ENCODE measurements at places on chromosomes 3 and 15.

DNA sequence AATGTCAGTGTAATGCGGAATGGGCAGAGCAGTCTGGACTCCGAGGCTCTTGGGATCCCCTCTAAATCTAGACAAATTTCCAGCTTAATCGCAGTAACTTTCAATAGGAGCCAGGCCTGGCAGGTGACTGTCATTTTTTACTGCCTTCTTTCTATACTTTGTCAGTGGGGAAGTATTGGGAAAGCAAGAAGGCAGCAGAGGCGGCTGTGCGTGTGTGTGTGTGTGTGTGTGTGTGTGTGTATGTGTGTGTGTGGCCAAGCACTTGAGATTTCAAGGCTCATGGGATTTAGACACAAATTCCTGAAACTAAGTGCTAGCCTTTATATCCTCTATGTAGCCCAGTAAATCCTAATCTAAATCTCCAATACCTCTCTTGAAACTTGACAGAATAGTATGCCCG lies 49.3 kb upstream of the ANKRD34C start:
- no peak for DNase-seq

GRCh38 chr3:185998136-185998535 lies 60.3 kb upstream of the TRA2B start:
- no peak for DNase-seq

DNA sequence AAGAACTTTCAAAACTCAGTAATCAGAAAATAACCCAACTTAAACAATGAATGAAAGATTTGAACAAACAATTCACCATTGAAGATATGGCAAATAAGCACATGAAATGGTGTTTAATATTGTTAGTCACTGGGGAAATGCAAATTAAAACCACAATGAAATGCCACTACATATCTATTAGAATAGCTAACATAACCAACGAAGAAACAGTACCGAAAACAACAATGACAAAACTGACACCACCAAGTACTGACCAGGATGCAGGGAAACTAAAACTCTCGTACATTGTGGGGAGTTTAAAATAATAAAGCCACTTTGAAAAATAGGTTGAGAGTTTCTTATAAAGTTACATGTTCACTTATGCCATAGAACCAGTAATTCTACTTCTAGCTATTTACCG lies 69.1 kb downstream of the KBTBD8 start:
- no peak for DNase-seq

DNA sequence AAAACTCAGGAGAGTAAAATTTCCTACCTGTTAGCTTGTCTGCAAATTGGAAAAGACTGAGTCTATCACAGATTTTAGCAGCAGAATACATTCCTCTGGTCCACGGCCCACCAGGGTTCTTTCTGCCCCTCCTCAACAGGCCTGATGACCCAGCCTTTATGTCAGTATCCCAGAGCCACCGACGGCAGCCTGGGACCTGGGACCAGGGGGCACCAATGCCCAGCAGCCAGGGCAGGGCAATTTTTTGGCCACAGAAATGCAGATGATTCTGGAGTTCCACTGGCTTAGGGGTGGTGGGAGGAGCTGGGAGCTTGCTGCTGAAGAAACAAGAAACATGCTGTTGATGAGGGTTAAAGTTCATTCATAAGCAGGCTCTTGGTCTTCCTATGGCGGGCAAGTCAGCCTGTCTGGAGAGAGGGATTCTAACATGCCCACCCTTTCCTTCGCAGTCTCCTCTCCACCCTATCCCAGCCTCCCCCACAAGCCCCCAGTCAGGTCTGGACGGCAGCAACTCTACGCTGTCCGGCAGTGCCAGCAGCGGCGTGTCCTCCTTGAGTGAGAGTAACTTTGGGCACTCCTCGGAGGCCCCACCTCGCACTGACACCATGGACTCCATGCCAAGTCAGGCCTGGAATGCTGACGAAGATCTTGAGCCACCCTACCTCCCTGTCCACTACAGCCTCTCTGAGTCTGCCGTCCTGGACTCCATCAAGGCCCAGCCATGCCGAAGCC lies 4.3 kb upstream of the MANF start:
- no peak for DNase-seq

DNA sequence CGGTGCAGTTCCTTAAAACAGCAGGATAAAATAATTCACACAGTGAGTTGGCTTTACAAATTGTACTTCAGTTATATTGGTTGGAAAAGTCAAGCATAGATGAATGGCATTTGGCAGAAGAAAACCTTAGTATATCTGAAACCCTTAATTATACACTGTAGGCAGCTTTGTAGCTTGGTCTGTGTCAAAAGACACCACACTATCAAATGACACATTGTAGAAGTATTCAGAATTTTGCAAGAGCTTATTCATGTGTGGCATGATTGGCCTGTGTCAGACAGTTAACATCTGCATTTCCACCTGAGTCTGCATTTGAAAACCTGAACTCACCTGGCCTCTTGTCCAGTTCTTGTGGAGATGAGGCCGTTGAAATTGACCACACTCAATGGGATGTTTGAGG lies 13.8 kb downstream of the TMEM266 start:
- no peak for DNase-seq

DNA sequence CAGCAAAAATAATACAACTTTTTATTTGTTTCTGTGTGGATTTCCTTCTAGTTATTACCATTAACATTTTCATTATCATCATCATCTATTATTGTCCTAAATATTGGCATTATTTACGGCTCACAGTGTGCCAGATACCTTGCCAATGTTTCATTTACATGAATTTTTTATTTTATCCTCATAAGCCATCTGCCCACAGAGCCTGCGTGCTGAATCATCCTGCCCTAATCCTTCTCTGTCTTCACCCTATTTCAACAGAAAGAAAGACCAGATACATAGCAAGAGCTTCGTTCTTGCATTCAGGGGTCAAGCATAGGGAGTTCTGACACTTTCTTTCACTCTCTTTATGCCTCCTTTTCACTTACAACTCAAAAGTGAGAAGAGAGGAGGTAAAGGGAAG lies 82.0 kb downstream of the KCNMB2 start:
- DNase-seq = no peak

DNA sequence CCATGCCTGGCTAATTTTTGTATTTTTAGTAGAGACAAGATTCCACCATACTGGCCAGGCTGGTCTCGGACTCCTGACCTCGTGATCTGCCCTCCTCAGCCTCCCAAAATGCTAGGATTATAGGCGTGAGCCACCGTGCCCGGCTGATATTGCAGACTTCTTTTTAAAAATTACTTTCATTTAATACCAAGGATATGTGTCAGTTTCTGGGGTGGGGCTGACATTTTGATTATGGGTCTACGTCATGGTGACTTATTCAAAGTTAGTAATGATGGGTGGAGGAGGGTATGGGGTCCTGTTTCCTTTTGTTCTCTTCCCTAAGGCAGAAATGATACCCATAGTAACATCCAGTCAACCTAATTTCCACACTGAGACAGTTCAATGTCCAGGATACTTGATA lies 34.7 kb downstream of the GBE1 start:
- no peak for DNase-seq

- no peak for DNase-seq
Measured at GRCh38 chr3:43004282-43004681, 25.2 kb downstream of the GASK1A start.

DNA sequence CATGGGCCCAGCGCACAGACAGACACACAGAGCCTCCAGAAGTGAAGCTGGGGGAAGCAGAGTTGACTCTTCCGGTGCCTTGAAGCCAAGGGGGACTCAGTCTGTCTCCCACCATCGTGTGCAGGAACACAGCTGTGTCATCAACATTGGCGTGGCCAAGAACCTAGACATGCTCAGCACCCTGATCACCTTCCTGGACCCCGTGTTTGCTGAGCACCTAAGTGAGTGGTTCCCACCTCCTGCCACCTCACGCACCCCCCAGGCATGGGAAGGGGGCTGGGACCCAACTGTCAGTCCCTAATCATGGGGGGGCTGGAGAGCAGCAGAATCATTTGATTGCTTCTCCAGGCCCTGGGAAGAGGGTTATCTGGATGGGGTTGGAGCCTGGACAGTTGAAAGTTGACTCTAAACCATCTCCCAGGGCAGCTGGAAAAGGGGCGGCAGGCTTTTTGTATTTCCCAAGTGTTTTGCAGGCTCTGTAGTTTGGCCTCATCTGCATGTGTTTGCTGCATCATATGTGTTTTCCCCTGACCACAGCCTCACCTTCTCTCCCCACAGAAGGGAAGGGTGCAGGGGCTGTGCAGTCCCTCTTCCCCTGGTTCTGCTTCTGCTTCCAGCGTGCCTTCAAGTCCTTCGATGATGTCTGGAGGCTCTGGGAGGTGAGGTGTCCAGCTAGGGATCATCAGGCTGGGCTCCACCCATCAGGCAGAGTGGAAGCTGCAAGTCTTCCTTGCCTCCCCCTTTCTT lies 12.8 kb downstream of the TBC1D21 start:
- DNase-seq = no peak

GRCh38 chr15:73800662-73801345 lies 47.7 kb upstream of the INSYN1 start:
- DNase-seq = no peak

DNA sequence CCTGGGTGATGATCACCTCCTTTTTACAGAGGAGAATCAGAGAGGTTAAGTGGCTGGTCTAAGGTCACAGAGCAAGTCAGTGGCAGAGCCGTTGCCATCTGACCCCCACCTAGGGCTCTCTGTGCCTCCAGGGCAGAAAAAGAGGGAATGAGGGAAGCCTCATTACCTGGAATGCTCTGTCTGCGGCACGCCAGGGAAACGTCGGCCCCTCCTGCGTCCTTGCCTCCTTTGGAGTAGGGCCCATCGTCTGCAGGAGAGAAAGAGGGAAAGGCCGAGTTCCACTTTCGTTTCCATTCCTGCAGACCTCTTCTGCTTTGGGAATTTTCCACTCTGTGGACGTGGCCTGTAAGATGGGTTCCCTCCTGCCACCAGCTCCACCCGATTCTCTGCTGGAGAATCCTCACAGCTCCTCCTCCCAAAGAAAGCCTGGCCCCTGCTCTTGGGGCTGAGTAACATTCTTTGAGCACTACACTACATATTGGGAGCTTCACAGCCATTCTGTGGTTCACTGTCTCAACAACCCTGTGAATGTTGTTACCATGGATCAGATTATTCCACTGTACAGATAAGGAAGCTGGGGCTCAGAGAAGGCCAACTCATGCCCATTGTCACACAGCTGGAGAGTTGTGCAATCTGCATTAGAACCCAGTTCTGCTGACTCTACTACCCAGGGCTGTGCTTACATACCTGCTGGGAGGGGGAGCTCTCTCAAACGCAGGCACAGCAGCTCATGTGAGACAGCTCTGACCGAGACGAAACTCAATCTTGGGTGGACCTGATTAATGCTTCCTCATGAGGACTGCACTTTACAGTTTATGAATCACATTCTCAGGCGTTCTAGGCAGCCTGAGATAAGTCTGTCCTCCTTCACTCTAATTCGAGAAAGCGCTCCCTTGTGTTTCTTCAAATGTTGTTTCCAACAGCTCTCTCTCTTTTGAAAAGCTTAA lies 14.2 kb downstream of the GRIP2 start:
- DNase-seq = no peak

- no peak for DNase-seq
Measured at GRCh38 chr3:39329493-39329892, at the start of gene CCR8. Gene CCR8, plus strand, starts transcription at chr3:39329709. Its CDS starts 2,623 bp downstream, at chr3:39332332.

DNA sequence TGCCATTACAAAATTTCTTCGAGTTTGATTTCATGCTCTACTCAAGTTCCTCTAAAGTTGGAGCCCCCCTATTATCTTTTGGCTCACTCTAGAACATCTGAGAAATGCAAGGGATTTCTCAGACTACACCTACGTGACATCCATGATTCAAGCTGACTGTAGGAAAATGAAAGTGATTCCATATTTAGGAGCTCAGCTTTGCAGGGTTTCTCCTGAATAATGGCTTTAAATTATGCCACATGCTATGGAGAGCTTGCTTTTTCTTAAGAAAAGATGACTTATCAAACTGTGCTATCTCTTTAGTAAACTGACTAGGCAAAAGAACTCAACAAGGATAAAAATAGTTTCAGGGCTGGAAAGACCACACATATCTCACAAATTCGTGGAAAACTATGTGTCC lies 292.1 kb downstream of the LSAMP start:
- no peak for DNase-seq

- DNase-seq = no peak
Measured at GRCh38 chr15:27095886-27096624, 125.1 kb downstream of the GABRG3 start.

DNA sequence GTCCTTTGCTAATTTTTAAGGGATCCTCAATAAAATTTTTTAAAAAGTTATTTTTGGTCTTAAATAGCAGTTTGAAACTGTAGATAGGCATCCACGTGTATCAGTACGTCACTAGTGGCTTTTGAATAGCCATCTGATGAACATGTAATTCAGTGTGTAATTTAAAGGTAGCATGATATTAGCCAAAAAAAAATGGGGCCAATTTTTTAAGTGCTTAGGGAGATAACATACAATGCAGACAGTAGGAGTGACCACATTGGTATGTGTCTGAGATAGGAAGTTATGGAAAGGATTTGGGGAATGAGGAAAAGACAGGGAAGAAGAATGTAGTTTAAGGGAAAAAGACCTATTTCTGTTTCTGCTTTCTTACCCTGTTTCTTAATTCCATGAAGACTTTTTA lies 2.5 kb downstream of the AP4E1 start:
- no peak for DNase-seq

DNA sequence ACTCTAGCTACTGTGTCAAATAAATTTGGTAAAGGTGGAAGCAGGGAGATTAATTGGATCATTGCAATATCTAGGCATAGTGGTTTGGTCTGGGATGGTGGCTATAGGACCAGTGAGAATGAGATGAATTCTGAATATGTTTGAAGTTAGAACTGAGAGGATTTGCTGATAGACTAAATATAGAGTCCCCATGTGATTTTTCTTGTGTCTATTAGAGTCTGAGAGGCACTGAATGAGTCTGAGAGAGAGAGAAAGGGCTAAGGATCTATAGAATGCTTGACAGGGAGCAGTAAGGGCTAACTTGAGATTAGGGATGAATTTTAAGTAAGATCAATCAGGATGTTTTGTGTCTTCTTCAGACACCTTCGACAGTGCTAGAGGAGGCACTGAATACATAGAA lies 77.9 kb upstream of the CHL1 start:
- no peak for DNase-seq

DNA sequence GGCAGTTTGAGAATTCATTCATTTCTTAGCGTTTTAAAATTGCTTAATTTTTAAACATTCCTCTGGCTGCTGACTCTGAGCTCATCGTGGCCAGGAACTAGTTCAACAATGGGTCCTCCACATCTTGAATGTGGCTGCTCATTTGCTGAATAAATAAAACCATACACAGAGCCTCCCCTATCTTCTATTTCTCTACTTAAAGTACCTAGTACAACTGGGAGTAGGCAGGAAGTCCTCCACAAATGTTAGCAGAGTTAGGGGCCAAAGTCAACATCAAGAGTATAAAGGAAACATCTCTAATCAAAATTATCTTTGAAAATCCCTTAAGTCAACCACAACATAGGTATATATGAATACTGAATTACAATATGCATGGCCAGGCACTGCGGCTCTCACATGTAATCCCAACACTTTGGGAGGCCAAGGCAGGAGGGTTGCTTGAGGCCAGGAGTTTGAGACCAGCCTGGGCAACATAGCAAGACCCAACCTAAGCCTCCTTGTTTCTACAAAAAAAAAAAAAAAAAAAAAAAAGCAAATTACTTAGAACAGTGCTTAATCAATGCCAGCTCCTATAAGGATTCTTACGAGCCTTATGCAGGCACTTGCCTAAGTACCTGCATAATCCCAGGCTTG lies 57.5 kb upstream of the LMOD3 start:
- DNase-seq = no peak
